WTC11 (cell line): ENCODE measurements at places on chromosomes 16 and 17. TPM values are rescaled to one million over a fixed set of nuclear protein-coding genes. Genes with fewer than 3 reads are reported as not detected.

Gene RHBDL3
- 11.3 to 13.2 TPM (median 11.6 TPM) in 3 replicates for total RNA-seq

Gene TLCD1
- total RNA-seq, result 36.0 to 41.2 TPM (median 36.5 TPM) in 3 replicates

Gene EZH1
- 19.8 to 24.1 TPM (median 22.4 TPM) in 3 replicates for total RNA-seq

GRCh38 chr16:58019866-58020538 lies 5.6 kb upstream of the MMP15 start:
- no peak for DNase-seq
- no peak overlapping the region for H3K27ac ChIP-seq

GRCh38 chr17:60713608-60714007 lies 36.0 kb downstream of the BCAS3 start:
- H3K36me3 ChIP-seq, result no peaks in the 10 kb centered on the region
- DNase-seq, result no peak
- H3K4me3 ChIP-seq, result no peak overlapping the region
- H3K27ac ChIP-seq, result no peak overlapping the region
- no peaks in the 10 kb centered on the region; the same call in 1 of the 2 replicates for H3K27me3 ChIP-seq

GRCh38 chr16:13951611-13952010 lies 31.7 kb downstream of the ERCC4 start:
- peaks cover 12% of the 10 kb centered on the region; the same call in 1 of the 2 replicates for H3K36me3 ChIP-seq
- H3K4me3 ChIP-seq, result no peak overlapping the region
- H3K27me3 ChIP-seq, result no peaks in the 10 kb centered on the region
- peaks cover 13% of the 10 kb centered on the region for H3K4me1 ChIP-seq
- no peak overlapping the region for H3K27ac ChIP-seq
- DNase-seq, result no peak

- H3K4me1 ChIP-seq, result no peaks in the 10 kb centered on the region
- no peak overlapping the region for H3K4me3 ChIP-seq
- no peaks in the 10 kb centered on the region for H3K27me3 ChIP-seq
- no peak overlapping the region for H3K27ac ChIP-seq
These were observed 113.5 kb upstream of the FAM20A start for GRCh38 chr17:68714676-68715075.

Gene SCNN1G
- total RNA-seq, result 0.78 to 1.3 TPM (median 0.80 TPM) in 3 replicates

DNA sequence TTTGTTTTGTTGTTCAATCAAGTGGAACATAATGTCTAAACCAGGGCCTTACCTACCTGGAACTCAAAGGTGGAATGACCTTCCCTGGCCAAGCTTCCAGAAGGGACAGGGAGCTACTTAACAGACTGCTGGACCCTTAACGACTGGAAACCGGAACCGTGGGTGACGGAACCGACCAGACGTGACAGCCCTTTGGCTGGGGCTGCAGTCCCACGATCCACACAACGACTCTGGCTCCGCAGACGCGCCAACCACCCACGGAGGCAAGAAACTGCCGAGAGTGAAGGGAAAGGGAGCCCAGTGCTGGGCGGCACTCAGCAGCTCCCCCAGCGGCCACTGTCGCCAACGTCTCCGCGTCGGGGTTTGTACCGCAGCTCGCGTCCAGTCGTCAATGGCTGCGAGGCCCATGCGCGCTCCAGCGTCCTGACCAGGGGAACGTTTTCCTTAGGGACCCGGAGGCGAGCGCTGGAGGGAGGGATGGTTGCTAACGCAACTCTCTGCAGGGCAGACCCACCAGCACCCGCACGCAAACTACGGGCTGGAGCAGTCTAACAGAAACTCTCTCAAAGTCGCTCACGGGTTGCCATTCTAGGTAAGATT lies 5.5 kb upstream of the KIF22 start:
- peak; percentile 94 for DNase-seq
- no peaks in the 10 kb centered on the region for H3K36me3 ChIP-seq
- peaks cover 53% of the 10 kb centered on the region for H3K27me3 ChIP-seq

DNA sequence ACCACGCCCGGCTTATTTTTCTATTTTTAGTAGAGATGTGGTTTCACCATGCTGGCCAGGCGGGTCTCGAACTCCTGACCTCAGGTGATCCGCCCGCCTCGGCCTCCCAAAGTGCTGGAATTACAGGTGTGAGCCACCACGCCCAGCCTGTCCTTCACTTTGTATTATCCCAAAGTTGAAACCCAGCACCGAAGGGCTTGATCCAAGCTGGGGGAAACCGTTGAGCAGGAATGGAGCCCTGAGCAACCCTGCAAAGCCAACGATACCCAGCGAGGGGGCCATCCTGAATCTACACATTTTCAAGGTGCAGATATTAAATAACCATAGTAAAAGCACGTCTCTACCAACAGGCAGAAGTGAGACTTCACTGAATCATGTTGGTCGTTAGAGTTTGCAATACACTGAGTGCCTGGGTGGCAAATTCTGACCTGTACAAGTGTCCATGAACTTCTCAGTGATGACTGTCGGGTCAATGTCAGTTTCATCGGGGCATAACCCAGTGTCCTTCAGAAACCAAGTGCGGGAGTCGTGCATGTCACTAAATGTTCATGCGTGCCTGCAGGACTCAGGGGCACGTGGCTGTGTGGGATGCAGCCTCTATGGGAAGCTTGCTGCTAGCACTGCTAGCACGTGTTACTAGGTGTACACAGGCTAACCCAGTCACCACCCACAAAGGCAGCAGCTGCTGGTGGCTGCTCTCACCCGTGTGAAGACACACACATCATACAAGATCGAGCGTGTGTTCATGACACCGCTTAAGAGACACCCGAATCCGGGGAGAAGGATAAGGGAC lies 10.5 kb upstream of the RBFOX3 start:
- H3K27me3 ChIP-seq, result peaks cover 8% of the 10 kb centered on the region
- H3K4me3 ChIP-seq, result no peak overlapping the region

DNA sequence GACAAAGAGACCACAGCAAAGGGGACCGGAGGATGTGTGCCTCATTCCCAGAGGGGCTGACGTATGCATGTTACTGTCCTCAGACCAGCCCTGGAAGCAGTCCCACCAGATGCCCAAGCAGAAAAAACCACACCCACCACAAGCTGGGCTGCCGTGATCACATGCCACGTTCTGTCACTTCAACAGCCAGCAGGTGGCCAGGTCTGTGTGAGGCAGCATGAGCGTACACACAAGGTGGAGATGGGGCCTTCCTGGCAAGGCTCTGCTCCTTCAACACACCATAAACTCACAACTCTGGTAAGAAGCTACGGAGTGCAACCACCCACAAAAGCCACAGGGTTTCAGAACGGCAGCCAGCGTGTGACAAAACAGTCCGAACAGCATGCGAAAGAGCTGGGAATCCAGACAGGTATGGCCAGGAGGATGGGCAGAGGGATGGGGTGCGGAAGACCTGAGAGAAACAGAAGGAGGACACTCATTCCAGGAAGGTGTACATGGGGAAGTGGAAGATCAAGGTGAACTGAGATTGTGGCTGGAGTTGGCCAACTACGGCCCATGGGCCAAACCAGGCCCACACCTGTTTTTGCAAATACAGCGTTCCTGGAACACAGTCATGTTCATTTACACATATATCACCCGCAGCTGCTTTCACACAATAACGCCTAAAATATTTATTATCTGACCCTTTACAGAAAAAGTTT lies 27.9 kb downstream of the MBTPS1 start:
- no peak overlapping the region for H3K4me3 ChIP-seq
- DNase-seq, result no peak
- H3K27ac ChIP-seq, result no peak overlapping the region
- peaks cover 61% of the 10 kb centered on the region for H3K36me3 ChIP-seq
- H3K4me1 ChIP-seq, result no peaks in the 10 kb centered on the region

GRCh38 chr17:77408284-77408683 lies 267.5 kb downstream of the SEC14L1 start:
- peaks cover 2% of the 10 kb centered on the region; the same call in 1 of the 2 replicates for H3K36me3 ChIP-seq
- DNase-seq, result no peak
- peak overlapping the region; percentile 78 for H3K27ac ChIP-seq
- no peak overlapping the region for H3K4me3 ChIP-seq
- H3K4me1 ChIP-seq, result peaks cover 36% of the 10 kb centered on the region

GRCh38 chr17:43906951-43907424 lies 348 bp downstream of the MPP2 start:
- H3K27ac ChIP-seq, result no peak overlapping the region
- H3K27me3 ChIP-seq, result peaks cover 49% of the 10 kb centered on the region
- no peaks in the 10 kb centered on the region for H3K36me3 ChIP-seq
- peak overlapping the region; percentile 90 for H3K4me3 ChIP-seq
- DNase-seq, result peak; percentile 29

Gene ARHGAP44
- 22.7 to 23.8 TPM (median 22.8 TPM) in 3 replicates for total RNA-seq

DNA sequence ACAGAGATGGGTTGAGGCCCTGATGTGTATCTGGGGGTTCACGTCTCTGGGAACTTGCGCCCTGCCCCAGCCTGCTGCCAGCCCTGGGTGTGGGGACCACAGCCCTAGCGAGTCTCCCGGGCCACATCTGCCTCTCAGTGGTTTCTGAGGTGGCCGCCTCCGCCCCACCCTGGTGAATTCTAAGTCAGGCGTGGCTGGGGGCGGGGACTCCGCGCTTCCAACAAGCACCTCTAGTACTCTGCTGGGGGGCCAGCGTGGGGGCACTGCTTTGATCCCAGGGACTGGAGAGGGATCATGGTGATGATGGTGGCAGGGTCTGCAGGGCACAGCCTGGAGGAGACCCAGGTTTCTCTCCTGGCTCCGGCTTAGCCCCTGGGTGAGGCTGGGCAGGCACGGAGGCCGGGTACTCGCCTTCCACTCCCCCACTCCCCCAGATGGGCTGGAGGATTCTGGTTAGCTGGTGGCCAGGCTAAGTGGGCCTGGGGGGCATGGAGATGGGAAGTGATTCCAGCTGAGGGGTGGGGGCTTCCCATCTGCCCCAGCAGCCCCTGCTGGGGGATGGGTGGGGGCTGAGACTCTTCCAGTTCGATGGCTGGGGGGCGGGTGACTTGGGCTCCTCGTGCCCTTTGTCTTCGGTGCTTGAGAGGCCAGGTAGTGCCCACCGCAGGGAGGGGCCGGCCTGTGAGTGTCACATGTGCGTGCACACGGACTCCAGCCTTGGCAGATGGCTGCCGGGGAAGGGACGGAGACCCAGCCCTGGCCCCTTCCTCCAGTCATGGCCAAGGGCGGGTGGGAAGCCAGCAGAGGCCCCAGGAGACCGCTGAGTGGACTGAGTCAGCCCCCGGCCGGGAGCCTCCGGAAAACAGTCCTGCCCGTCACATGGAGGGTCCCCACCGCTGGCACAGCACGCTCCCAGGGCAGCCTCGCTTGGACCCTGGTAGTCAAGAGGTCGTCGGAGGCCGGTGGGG lies 3.9 kb downstream of the GLIS2 start:
- H3K36me3 ChIP-seq, result no peaks in the 10 kb centered on the region
- peaks cover 4% of the 10 kb centered on the region for H3K27me3 ChIP-seq
- H3K4me1 ChIP-seq, result peaks cover 33% of the 10 kb centered on the region
- DNase-seq, result no peak

GRCh38 chr17:18224387-18225120 lies 881 bp upstream of the LLGL1 start:
- peak overlapping the region; percentile 93 for H3K4me3 ChIP-seq
- no peaks in the 10 kb centered on the region for H3K36me3 ChIP-seq
- peak overlapping the region; percentile 100 for H3K27ac ChIP-seq
- H3K4me1 ChIP-seq, result peaks cover 23% of the 10 kb centered on the region
- no peaks in the 10 kb centered on the region for H3K27me3 ChIP-seq

Gene PLEKHH3
- 33.0 to 40.2 TPM (median 35.6 TPM) in 3 replicates for total RNA-seq

Gene GAST
- not detected in 3 replicates for total RNA-seq
